Naive B cell (primary cell): ENCODE measurements at places on chromosomes 2 and 18.

GRCh38 chr2:195368249-195369217, 288.5 kb upstream of the SLC39A10 start:
- no peak for DNase-seq

- no peak for DNase-seq
Measured at GRCh38 chr18:67954594-67954993, 438.1 kb upstream of the DSEL start.

- DNase-seq: no peak
Measured at GRCh38 chr18:61471541-61471940, 138.3 kb downstream of the CDH20 start.

DNA sequence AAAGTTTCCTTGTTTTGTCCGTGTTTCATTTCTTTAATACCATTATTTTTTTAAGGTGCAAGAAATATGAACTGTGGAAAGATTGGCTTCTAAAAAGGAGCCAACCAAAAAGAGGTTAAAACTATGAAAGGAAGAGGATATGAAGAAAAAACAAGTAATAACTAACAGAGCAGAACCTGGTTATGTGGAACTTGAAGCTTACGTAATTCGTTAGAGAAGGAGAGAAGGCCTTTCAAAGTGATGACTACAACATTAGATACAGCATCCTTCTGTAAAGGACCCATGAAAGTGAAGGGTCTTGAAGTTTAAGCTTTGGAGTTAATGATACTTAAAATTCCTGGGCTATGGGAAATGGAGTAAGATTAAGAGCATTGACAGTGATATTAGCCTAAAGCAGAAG, 84.5 kb downstream of the ANKRD12 start:
- DNase-seq: no peak

DNA sequence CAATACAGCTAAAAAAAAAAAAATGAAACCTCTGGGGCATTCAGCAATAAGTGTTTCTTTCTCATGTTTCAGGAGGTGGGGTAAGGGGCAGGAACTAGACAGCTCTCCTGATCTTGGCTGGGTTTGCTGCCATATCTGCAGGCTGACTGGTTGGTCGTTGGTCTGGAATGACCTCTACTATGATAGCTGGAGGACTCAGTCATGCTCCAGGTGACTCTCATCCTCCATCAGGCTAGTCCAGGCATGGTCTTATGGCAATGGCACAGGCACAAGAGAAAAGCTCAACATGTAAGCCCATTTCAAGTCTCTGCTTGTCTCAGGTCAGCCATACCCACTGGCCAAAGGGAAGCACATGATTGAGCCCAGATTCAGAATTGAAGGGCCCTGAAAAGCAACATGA, 9.5 kb upstream of the SLC1A4 start:
- no peak for DNase-seq

GRCh38 chr2:10493075-10493633, 45.0 kb upstream of the ODC1 start:
- no peak for DNase-seq

DNA sequence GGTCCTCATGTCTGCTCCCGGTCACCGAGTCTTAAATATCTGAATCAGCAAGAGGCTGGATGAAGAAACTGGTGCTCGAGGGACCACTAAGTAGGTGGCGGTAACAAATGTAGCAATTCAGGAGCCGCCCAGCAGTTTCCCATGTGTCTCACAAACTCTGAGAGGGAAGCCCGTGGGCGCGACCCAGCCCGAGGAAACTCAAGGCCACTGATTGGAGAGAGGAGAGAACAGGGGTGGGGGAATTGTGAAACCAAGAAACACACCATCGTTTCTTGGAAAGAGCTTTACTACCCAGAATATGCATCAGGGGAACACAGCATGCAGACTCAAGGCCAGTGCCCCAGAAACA, 10.8 kb downstream of the MLPH start:
- DNase-seq: no peak

DNA sequence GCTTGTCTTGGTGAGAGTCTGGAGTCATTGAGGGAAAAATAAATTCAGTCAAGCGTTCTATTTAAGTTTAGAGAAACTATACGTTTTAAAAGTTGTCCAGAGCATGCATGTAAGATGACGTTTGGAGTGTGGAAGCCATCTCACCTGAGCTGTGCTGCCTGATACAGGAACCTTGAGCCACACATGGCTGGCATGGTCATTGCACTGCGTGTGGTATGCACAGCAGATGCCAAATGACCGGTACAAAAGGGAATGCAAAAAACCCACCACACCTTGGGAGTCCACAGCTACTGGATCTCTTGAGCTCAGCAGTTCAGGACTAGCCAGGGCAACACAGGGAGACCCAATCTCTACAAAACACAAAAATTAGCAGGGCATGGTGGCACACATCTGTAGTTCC, 4.3 kb downstream of the MZT2B start:
- no peak for DNase-seq

- DNase-seq: no peak
Measured at GRCh38 chr2:88220718-88221117, 50.6 kb downstream of the THNSL2 start.
